Epithelial cell of esophagus (primary cell): ENCODE measurements at places on chromosomes 13 and 19.

DNA sequence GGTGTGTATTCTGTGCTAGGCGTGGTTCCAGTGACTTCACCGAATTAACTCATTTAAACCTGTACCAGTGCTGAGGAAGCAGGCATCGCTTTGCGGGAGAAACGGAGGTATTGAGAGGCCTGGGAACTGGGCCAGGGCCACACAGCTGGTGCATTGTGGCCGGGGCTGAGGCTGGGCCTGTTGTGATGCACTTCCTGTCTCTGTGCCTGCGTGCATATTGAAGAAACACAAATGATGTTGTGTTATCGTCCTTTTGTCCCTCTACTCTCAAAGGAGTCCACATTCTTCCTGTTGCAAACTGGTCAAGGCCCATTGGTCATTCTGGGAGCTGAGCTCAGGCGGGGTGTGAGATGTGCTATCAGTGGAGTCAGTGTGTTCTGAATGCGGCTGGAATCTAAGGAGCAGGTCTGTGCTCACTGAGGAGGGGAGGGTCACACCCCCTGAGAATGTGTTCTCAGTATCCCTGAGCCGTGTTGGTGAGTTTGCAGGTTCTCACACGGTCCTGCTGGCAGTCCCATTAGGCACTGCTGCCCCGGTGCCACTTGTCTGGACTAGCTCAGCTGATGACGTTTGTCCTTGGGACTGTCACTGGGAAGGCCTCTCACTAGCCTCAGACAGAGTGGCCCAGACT is 62.1 kb downstream of the ARHGEF7 start:
- peak; percentile 67 for DNase-seq

DNA sequence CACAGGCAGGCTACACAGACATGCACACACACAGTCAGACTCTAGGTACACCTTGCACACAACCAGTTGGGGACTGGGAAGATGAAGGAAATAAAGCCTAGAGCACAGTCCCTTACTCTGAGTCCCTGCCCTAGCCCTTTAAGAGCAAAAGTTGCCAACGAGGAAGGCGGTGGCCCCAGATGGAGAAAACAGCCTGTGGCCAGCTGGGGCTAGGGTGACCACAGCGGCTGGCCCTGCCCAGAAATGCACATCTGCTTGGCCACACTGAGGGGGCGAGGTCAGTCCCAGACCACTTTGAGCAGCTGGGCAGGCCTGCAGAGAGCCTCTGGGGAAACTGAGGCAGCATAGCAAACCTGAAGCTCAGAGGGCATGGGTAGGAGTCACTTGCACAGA is 52.3 kb downstream of the PTPRS start:
- DNase-seq, result no peak

GRCh38 chr13:52599037-52599847 is 43.0 kb upstream of the HNRNPA1L2 start:
- DNase-seq, result peak; percentile 68

- DNase-seq, result peak; percentile 37
Measured at GRCh38 chr19:48244281-48244680, 11.4 kb downstream of the CARD8 start.

GRCh38 chr19:14632286-14632685 is 42.4 kb downstream of the ADGRE3 start:
- DNase-seq, result peak; percentile 17

DNA sequence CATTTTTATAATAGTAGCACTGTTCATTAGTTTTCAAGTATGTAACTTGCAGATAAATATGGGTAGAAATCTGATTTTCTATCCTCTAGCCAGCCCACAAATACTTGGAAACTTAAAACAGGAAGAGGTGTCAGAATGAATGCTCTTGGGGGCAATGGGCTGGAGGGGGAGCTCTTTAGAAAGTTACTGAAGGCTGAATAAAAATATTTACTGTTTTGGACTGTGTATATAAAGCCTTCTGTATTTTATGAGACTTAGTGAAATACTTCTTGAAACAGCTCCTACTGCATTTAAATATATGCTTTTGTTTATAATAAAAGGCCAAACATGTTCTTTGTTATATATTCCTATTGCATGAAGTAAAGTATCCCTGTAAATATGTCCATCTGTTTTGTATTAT is 138.8 kb downstream of the RGCC start:
- no peak for DNase-seq

DNA sequence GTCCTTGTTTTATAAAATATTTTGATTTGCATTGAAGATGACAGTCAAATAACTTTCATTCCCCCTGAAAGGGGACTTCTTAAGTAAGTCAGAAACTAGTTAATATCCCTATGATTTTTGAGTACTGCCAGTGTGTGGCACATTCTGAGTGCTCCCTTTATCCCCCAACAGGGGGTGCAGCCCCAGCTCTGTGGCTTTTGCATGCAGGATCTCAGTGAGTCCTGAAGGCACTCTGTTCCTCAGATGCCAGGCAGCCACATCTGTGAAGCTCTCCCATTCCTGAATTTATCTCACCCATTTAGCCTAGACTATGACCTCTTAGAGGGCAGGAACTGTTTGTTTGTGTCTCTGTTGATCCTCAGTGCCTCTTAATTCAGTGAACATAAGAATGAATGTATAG is 123.1 kb downstream of the CDK8 start:
- DNase-seq, result peak; percentile 25

- DNase-seq, result no peak
Measured at GRCh38 chr13:29709407-29710069, 114.0 kb upstream of the SLC7A1 start.

GRCh38 chr13:67664502-67664901 is 434.4 kb upstream of the PCDH9 start:
- DNase-seq, result no peak

DNA sequence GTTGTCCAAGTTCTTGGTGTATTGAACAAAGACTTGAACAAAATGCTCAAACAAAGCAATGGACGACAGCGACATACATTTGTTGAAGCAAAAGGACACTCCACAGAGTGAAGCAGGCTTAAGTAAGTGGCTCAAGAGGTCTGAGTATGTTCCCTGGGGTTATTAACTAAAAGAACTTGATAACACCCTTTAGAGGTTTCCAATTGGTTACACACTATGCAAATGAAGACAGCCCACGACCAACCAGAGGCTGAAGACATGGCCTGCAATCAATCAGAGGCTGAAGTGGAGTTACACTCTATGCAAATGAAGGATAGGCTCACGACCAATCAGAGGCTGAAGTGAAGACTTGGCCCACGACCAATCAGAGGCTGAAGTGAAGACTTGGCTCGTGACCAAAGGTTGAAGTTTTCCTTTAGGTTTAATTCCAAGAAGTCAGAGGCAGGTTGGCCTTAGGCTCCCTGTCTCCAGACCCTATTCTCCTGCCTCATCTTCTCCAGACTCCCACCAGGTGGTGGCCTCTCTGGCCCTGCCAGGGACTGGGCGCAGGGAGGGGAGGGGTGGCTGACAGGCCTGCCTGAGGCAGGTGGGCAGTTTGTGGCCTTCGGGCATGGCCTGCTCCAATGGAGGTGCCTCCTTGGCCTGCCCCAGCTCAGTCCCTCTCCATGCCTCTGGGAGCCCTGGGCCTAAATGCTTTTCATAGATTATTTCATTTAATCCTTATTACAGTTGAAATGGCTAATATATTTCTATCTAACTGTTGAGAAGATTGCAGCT is 38.1 kb downstream of the CCDC169 start:
- no peak for DNase-seq

GRCh38 chr19:15449620-15450527 is at the start of gene WIZ:
Gene WIZ (minus strand): TSS chr19:15449956. CDS start chr19:15448307, 1,649 bp downstream.
- DNase-seq, result peak; percentile 73

- peak; percentile 59 for DNase-seq
Measured at GRCh38 chr19:7674010-7675005, 2.6 kb upstream of the MCEMP1 start.

- DNase-seq, result no peak
Measured at GRCh38 chr13:77489566-77490337, 45.8 kb upstream of the SCEL start.

GRCh38 chr13:92054389-92054788 is 656.0 kb downstream of the GPC5 start:
- no peak for DNase-seq

DNA sequence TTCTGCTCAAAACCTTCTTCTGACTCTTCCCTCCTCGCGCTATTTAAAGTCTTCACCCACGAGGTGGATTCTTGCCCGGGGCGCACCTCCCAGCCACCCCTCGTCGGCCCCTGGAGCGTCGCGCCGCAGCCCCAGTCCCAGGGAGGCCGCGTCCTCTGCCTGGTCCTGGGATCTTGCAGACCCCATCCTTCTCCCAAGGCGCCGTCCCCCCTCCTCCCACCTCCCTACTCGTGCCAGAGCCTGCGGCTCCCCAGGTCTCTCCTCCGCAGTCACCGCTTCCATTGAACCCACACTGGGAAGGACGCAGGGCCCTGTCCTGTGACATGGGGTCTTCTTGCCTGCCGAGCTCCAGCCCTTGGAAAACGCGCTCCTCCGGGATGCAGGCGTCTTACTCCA is 486 bp downstream of the ZNF808 start:
- DNase-seq, result peak; percentile 3

- DNase-seq, result peak; percentile 81
Measured at GRCh38 chr19:46451352-46451751, 20.0 kb downstream of the PNMA8A start.

DNA sequence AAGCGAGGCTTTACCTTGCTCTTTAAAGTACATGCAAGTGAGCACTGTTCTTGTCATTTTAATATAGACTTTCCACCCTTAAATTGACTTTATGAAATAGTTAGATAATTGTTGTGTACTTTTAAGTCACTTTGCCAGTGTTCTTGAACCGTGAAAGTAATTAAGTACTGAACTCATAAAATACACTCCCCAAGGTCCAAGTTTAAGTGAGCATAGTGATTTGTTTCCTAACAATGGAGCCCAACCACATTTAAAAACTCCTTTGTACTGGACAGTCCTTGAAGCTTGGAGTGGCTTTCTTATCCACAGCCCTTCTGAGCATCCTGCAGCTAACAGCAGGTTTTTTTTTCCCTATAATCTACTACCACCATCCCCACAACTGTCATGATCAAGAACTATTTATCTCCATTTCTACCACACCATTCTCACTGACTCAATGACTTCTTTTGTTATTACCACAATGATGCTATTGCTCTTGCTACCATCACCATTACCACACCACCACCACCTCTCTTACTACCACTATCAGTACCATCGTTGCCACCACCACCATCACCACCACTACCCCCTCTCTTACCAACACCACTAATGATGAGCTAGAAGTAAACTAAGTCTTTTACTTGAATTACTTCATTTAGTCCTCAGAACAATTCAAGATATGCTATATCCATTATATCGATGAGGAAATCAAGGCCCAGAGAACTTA is 452.6 kb downstream of the DIAPH3 start:
- DNase-seq, result no peak
